ENCODE measurements at places on chromosomes 7 and 10. TPM values are rescaled to one million over a fixed set of nuclear protein-coding genes. Genes with fewer than 3 reads are reported as not detected.

GRCh38 chr7:105015390-105015965, 1.5 kb downstream of the KMT2E start:
- peak; percentile 19 for DNase-seq

GRCh38 chr7:99011341-99011705, 132.6 kb downstream of the SMURF1 start:
- DNase-seq: no peak

DNA sequence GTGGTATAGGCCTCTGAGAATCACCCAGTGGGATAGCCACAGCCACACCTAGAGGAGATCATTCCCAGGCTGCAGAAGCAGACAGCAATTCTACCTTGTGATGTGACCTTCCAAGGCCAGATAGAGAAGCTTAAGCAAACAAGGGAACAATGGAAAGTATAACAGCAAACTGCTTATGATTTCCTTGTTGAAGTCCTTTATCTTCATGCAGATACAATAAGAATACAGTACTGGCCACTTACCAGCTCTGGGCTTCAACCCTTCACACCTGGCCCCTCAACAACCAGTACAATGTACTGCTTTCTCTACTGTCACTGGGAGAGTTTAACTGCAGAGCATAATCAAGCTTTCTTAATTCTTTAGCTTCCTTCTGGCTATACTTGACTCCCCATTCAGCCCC, 22.6 kb upstream of the DDX50 start:
- no peak for DNase-seq

- DNase-seq: no peak
Measured at GRCh38 chr10:5411941-5412276, 448 bp upstream of the NET1 start.

DNA sequence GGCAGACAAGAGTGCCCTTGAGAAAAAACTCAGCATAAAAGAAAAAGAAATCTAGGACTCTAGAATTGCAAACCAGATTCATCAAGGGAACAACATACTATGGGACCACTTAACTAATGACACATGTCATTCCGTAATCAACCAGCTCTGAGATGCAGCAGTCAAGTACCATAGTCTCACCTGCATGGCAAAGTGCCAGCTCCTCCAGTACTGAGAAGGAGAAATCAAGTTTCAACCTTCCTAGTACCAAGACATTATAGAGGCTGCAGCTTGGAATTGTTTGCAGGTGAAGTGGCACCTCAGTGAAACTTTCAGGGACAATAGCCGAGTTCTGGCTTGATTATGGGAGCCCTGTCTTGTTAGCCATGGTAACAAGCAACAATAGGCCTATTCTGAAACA, 11.5 kb downstream of the STEAP1 start:
- DNase-seq: no peak

DNA sequence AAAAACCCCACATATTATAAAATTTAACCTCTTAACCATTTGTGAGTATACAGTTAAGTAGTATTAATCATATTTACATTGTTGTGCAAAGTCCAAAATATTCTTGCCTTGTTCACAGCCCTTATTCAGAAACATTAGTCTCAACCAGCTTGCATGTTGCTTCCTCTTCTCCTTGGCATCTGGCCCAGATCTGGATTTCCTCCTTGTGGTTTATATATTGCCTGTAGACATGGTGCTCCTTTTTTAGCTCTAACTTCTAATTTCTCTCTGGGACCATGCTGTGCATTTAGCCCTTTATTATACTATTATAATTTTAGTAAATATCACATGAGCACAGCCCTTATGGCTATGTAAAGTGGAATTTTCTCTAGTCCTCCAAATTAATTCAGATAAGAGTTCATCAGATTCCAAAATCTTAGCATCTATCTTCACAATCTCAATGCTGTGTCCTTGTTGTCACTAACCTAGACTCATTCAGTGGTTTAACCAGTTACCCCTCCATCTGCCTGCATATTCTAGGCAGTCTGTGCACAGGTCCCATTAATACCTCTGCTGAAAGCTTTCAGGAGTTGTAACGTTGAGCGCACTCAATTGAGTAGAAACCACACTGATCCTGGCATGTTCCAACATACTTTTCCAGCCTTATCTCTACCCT, 7.9 kb downstream of the CPED1 start:
- DNase-seq: peak; percentile 36

DNA sequence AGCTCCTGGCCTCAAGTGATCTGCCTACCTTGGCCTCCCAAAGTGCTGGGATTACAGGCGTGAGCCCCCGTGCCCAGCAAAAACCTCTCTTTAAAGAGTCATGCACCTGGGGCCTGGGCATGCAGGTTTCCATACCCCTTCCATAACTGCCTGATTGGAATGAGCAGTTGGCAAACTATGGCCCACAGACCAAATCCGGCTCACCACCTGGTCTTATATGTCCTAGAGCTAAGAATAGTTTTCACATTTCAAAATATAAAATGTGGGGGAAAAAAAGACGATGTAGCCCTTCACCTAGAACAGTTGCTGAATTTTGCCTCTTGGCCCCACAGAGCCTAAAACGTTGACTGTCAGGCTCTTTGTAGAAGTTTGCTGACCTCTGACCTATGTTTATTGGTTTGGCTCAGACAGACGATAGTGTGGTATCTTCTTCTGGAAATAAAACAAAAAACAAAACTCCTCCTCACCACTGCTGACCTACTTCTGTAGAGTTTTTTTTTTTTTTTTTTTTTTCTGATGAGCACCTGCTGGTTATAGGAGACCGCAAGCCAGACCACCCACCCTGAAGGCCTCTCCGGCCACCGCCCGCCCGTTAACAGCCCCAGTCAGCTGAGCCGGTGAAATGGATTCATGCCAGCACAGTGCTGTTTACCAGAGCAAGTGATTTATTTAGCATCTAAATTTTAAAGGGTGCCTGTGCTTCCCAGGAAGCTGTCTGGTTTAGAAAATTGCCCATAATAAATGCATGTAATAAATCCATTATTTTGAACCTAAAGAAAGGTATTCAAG, 33.5 kb upstream of the SFRP5 start:
- DNase-seq: no peak

DNA sequence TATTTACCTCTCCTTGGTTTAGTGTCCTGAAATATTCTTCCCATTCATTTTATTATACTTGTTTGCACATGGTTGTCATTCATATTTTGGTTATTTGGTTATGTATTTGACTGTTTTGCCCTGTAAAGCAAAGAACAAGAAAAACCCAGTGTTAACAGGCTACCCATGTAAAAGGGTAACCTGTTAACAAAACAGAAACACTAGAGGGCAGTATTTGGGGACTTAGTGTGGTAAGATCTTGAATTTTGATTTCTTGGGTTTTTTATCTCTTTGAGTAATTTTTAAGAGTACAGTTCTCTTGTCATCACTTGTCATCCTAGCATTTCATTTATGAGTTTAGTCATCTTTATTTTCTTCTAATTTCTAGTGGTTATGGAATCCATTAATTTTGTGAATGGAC, 51.3 kb downstream of the POLL start:
- DNase-seq: no peak

GRCh38 chr7:29488977-29489376, 74.7 kb upstream of the PRR15 start:
- no peak for DNase-seq

DNA sequence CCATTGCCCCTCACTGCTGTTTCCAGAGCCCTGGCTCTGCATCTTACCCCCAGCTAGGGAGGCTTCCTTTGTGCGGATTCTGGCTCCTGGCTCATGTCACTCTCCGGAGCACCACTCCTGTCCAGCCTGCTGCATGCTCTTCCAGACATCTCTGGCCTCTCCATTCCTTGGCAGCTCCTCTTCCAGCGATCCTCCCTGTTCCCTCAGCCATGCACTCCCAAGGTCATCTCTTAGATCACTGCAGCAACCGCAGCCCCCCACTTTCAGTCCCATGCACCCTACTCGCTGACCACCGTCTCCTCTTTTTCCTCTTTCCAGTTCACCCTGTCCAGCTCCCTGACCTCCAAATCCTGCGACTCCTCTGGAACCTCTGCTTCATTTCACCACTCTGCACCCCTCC, 6.9 kb upstream of the SMARCD3 start:
- DNase-seq: no peak

DNA sequence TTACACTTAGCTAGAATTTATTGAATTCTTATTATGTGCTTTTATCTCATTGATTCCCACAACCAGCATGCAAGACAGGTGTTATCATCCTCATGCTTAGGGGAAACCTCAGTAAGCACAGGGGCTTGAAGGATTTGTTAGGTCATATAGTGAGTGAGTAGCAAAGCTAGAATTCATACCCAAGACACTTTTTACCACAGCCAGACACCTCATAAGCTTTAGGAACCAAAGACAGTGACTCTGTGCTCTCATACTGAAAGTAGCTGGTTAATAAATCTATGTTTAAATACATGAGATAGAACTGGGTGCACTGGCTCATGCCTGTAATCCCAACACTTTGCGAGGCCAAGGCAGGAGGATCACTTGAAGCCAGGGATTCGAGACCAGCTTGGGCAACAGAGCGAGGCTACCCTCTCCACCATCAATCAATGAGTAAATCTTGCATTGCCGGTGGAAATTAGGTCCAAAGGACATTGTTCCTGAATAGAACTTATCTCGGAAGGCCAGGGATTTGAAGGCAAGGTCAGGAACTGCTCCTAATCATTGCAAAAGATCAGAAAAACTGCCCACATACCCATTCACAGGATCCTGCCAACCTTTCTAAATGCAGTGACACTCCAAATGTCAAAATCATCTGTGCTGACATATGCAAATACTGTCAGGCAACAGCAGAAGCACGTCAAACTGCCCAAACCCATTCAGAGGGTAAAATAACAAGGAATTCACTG, 523.5 kb downstream of the PARD3 start:
- DNase-seq: no peak

GRCh38 chr7:98569691-98570337, 47.3 kb upstream of the NPTX2 start:
- DNase-seq: no peak

DNA sequence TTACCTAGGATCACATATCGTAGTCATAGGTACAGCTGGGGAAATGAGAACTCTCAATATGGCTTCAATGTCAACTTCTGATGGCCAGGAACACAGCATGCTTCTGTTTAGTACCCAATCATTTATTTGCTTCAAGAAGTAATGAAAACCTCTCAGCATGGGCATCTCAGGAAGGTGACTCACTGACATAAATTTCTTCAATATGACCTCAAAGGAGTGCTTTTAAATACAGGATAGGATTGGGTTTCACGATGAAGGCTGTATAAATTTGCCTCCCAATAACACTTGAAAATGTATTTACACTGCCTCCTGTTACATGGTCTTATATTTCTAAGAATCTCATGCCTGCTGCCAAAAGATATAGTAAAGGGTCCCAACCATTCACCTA, 15.1 kb downstream of the ITGA8 start:
- DNase-seq: no peak

DNA sequence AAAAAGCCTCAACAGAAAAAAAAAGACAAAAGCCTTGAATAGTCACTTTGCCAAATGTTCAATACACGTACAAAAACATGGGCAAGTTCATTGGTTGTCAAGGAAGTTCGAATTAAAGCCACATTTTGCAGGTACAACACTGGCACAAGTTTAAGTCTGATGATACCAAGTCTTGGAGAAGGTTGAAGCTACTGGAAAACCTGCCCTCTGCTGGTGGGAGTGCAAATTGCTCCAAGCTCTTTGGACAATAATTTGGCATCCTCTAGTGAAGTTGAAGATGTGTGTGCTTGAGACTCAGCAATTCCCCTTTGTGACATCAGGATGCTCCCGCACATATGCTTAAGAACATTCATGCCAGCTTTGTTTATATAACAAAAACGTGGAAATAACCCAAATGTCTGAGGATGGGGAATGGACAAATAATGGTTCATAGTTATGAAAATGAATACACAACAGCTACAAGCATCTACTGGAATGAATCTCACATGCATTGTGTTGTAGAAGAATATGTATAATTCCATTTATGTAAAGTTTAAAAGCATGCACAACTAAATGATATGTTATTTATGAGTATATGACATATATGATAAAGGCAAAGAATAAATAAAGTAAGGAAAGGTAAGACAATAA, 120.0 kb upstream of the PLPP4 start:
- DNase-seq: peak; percentile 27

- no peak for DNase-seq
Measured at GRCh38 chr7:68537051-68537773, 1061.1 kb upstream of the AUTS2 start.

DNA sequence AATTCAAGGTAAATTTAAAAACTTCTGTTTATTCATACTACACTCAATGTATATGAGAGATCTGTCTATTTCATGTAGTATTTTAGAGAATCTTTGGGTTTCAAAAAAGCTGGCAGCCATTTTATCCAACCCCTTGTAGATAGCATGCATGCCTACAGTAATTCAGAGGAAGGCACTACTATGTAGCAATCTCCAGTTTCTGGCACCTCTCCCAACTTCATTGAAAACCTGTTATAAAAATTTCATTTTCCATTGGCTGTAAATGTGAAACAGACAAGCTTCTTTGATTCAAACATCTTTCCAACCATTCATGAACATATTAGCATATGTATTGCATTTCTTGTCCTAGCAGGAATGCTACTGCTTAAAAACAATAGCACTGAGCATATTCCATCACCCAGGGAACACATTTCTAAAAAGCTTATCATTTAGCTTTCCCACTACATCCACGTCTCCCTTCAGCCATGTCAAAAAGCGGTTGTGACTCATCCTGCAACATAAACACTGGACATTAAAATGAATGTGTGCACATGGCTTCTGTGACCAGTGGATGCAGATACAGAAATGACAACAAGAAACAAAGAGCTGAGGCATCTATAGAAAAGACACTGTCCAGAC, 330.4 kb upstream of the AOAH start:
- DNase-seq: no peak

- no peak for DNase-seq
Measured at GRCh38 chr10:21926949-21927348, 76.6 kb downstream of the DNAJC1 start.

DNA sequence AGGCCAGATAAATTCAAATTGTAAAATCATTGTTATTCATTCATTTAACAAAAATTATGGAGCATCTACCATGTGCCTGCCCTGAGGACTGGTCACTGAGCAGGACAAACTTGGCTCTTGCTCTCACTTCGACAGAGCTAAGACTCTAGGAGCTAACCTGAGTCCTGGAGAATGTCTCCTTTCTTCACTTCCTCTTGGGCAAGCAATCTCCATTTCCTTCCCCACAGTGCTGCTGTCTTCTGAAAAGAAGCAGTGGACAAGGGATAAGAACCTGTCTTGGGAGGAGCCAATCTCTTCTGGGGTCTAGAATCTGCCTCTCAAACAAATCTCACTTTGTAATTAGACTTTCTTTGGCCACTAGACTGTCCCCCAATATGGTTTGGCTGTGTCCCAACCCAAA, 76.2 kb upstream of the PLXNA4 start:
- DNase-seq: no peak

Gene IFIT2
- 36.9 TPM for total RNA-seq

Gene HOXA10
- total RNA-seq: not detected

Gene LRRN3
- total RNA-seq: 6.0 TPM

Gene SMKR1
- 0.49 TPM for total RNA-seq

Gene PDZD7
- total RNA-seq: 1.7 TPM

Gene HOXA1
- 0.22 TPM for total RNA-seq

Gene PAX4
- total RNA-seq: not detected

Gene TMEM236
- total RNA-seq: 0.06 TPM

Data from CD4-positive, alpha-beta T cell (primary cell).